Suprapubic skin (tissue), 4 donors: ENCODE measurements at places on chromosomes 7 and 10. TPM values are rescaled to one million over a fixed set of nuclear protein-coding genes. Genes with fewer than 3 reads are reported as not detected.

DNA sequence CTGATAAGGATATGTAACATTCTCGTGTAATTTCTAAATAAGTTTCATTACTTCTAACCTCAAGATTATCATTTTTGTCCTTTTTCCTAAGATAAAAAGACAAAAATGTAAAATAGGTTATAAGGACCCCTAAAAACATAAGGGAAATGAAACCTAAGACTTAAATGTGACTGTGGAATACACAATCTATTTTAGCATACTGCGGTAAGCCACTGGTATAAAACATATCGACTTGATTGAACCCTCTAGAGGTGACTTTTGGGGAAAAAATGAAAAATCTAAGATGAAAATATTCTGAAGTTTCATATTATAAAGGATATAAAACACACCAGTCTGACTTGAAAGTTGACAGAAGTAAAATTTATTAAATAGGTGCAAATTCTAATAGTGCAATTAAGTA is 1.9 kb downstream of the NAMPT start:
- no peak for DNase-seq

DNA sequence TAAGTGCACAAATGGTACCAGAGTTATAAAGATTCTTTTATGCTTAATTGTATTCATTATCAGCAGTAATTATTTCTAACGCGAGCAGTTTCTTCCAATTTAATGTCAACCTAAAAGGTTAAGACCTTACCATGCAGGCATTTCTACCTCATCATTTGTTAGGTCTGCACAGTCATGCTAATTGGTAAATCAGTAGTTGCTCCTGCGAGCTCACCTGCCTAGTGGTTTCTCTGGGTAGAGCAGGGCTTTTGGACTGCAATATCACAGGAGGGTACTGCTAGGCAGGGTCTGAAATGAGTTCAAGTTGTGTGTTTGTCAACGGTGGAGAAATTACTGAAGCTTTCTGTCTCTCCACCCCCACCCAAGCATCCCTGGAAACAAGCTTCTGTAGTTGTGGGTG is 558.5 kb upstream of the MGMT start:
- no peak for DNase-seq

DNA sequence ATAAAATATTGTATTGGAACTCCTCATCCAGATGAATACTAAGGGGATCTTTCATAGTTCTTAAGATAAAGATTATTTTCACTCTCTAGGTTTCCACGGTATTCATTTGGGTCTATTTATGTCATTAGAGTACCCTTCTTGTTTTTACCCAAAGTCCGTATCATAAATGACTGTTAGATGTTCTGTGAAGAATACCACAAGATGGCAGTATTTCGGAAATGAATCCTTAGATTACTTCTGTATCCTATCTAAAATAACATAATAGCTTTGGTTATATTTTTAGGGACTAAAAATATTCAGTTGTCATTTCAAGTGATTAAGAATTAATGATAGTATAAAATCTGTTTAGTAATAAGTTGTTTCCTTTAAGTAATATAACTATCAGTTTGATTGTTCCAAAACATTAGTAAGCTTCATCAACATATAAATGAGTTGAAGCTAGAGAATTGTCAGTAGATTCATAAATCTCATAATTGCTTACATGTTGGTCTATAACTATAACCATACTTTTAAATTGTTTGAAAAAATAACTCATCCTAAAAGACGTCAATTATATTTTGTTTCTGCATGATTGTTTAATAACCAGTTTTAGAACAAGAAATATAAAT is 337.5 kb upstream of the KCND2 start:
- no peak for DNase-seq

- no peak for DNase-seq
These were observed 296.4 kb upstream of the MKLN1 start for GRCh38 chr7:131031099-131031868.

DNA sequence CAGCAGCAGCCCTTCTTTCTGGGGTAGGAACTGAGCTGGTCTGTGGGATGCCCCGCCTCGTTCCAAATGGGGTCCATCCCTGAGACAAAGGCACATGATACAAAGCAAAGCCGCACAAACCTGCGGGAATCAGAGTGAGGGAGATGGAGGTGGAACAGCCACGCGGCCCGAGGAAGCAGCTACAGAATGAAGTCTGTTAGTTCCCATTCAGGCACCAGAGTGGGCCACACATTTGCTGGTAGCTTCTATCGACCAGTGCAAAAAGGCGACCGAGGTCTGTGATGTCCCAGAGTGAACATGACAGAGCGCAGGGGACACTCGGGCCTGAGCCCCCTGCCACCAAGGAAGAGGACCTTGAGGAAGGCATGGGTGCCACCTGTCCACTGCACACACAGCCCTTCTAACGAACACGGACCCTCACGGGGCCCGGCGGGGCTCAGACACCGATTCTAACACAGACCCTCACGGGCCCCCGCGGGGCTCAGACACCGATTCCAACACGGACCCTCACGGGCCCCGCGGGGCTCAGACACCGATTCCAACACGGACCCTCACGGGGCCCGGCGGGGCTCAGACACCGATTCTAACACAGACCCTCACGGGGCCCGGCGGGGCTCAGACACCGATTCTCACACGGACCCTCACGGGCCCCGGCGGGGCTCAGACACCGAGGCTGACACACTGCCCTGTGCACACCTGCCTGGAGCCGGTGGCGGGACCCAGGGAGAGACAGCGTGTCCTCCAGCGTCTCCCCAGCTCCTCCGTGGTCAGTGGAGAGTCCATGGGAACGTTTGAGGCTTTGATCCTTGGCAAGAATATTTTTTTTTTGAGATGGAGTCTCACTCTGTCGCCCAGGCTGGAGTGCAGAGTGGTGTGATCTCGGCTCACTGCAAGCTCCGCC is 32.8 kb upstream of the FAM20C start:
- DNase-seq: no peak

DNA sequence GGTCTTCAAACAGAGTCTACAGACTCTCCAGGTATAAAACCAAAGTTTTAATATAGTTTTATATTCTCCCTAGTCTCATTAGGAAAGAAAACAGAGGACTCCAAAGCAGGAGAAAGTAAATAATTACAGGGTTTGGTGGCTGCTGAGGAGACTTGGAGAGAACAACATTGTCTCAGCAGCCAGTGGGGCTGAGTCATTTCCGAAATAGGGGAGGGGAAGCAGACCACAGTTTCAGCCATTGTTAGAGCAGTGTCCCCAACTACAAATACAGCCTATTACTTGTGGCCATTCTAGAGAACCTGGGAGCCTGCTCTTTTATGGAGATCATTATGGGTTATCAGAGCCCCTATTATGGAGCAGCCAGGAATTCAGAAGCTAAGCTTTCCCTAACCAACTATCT is 44.2 kb upstream of the A1CF start:
- DNase-seq: no peak

DNA sequence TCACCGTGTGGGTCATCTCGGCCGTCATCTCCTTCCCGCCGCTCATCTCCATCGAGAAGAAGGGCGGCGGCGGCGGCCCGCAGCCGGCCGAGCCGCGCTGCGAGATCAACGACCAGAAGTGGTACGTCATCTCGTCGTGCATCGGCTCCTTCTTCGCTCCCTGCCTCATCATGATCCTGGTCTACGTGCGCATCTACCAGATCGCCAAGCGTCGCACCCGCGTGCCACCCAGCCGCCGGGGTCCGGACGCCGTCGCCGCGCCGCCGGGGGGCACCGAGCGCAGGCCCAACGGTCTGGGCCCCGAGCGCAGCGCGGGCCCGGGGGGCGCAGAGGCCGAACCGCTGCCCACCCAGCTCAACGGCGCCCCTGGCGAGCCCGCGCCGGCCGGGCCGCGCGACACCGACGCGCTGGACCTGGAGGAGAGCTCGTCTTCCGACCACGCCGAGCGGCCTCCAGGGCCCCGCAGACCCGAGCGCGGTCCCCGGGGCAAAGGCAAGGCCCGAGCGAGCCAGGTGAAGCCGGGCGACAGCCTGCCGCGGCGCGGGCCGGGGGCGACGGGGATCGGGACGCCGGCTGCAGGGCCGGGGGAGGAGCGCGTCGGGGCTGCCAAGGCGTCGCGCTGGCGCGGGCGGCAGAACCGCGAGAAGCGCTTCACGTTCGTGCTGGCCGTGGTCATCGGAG is 1.8 kb downstream of the ADRA2A start:
- DNase-seq: no peak

DNA sequence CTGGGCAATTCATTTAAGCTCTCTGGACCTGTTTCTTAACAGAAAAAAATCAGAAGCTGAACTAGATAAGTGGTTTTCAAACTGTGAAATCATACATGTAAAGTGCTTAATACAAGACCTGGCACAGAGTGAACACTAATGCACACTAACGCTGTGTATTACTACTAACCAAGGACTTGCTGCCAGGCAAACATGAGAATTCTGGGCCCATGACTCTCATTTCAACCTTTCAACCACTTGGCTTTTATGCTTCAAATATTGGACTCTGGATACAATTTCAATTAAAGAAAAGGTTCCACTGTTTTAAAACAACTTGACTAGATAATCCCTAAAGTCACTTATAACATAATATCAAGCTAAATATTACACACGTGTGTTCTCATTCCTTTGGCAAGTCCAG is 73.4 kb downstream of the SRPK2 start:
- no peak for DNase-seq

DNA sequence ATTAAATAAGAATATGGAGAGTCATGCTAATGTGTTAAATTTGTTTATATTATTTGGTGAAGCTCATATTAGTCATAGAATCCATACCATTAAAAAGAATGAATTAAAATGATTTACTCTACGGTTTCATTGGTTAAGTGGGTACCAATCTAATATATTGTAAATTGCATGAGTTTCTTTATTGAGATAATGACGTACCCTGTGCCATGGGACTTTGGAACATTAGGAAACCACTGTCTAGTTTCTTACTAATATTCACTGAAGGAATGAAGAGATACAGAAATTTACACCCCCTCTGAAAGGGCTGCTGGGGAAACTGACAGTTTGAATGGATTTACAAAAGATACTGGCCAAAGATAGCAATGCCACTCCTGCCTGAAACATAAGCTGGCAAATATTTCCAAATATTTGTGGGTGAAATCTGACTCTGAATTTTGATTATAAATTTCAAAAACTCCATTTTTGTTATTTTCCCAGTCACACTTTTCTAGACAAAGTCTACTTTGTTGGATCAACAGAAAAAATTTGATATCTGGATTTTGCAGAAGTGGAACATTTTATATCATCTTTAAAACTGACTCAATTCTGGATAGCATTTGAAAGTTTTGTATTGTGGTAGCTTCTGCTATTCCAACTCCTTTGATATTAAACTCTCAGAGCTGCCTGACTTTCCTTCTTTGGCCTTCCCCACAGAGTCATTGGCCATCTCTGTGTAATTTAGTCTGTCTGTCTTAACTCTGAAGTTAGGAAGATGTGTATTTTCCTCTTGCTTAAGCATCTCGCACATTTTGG is 22.3 kb downstream of the MDFIC start:
- DNase-seq: no peak

DNA sequence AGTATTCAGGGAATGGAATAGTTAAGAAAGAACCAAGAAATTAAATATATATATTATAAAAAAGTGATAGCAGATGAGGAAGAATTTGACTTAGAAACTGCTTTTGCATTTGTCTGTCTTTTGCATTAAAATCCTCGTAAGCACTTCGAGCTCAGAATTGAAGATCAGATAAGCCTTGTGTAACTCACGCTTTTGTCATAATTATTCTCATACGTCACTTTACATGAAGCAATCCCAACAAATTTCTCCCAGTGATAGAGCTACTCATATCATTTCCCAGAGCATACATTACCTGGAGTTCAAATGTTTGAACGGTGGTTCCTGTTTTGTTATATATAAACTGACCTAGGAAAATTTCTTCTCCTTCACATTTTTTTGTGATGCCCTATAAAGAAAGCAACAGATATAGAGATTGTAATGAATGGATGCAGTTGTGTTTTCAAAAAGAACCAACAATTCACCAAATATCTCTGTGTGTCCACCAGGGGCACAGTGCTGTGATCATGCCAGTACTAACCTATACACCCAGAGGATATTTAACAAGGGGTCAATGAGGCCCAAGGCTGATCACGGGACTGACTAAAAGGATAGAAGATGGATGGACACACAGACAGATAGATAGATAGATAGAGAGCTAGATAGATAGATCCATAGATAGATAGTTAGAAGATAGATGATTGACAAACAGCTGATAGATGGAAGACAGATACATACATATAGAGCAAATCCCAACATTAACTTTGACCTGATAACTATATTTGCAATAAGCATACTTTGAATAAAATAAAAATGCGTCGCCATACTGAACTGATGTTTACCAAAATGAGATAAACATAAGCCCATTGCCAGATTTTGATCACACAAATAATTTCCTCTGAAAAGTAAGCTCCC is 9.3 kb upstream of the HUS1 start:
- DNase-seq: no peak

DNA sequence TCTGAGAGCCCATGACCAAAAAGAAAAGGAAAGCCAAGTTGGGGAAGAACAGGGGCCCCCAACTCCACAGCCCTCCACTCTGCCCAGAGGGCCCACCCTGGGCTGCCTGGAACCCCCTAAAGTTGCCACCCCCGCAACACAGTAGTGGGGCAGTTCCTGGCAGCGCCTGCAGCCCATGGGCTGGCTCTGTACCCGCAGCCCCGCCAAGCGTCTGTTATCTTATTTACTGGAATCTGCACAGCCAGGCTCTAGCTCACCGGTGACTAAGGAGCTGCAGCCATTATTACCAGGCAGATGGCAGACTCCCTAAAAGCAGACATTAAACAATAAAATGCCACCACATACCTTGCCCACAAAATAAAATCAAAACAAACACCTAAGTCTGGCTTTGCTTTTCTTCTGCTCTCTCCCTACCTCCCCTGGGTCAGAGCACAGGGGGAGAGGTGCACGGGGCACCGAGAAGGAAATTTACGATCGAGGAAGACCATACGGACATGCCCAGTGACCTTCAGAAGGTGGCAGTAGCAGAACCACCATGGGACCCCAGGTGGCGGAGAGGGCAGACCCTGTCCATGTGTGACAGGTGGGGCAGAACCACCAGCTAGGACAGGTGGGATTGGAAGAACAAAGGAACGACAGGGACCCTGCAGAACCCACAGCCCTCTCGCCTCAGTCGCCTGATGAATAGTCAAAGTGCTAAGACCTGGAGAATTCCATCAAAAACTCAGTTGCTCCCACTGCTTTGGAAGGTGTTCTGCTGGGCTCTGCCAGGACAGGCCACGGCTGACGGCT is 66.3 kb downstream of the PRKAG2 start:
- DNase-seq: no peak

GRCh38 chr10:23439452-23439960 is 631 bp downstream of the OTUD1 start:
- DNase-seq: peak; percentile 79

DNA sequence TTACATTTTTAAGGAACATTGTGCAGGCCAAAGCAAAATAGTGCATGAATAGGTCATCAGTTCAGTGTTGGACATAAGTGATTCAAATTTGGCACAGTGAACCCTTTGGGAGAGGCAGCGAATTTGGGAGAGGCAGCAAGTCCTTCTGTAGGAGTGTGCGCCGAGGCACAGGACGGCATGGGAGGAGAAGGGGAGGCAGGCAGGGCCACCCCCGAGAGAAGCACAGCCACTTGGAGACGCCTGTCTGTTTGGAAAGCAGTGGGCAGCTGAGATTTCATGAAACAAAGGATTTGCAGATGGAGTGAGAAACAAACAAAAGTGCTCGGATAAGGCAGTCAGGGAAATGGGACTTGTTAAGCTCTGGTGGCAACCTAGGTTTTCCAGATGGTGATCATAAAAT is 30.6 kb downstream of the VIPR2 start:
- DNase-seq: no peak

Gene NPVF
- not detected for total RNA-seq

Gene ANXA8L1
- total RNA-seq: 396 TPM

Gene ASB15
- not detected for total RNA-seq

Gene HDAC9
- 4.9 TPM for total RNA-seq

Gene EGR2
- total RNA-seq: 28.4 TPM
